ENCODE measurements at places on chromosomes 12 and 14.

DNA sequence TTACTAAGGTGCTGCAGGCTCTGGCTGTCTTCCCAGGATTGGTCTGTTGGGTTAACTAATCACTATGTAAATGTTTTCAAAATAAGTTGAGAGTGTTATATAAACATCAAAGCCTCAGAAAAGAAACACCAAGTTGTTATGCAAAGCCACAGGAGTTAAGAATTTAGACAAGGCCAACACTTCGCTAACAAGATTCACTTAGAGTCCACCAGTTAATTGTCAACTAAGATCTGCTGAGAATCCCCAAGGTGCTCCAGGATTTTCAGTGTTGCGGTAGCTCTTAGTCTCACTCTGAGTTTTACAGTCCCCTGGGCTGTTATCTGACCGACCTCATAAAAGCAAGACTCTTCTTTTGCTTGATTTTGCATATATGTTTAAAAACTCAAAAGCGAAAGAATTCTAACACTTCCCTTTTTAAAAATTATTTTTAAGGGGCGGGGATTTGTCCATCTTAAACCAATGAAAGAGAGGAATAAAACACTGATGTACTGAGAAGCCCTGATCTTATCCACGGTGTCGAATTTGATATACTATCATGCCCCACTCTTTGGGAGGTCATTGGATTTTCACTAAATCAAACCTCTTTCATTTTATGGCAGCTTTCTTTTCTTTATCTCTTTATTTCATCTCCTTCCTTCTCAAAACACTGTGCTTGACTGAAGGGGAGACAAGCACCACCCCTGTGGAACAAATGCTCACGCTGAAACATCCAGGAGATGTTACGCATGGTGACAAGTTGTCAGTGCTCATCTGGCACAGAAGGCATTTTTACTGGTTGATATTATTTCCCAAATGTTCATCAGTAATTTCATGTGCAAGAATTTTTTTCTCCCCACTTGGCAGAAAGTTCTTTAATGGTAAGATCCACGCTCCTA lies 7.0 kb downstream of the NIN start:
- no peak for DNase-seq

DNA sequence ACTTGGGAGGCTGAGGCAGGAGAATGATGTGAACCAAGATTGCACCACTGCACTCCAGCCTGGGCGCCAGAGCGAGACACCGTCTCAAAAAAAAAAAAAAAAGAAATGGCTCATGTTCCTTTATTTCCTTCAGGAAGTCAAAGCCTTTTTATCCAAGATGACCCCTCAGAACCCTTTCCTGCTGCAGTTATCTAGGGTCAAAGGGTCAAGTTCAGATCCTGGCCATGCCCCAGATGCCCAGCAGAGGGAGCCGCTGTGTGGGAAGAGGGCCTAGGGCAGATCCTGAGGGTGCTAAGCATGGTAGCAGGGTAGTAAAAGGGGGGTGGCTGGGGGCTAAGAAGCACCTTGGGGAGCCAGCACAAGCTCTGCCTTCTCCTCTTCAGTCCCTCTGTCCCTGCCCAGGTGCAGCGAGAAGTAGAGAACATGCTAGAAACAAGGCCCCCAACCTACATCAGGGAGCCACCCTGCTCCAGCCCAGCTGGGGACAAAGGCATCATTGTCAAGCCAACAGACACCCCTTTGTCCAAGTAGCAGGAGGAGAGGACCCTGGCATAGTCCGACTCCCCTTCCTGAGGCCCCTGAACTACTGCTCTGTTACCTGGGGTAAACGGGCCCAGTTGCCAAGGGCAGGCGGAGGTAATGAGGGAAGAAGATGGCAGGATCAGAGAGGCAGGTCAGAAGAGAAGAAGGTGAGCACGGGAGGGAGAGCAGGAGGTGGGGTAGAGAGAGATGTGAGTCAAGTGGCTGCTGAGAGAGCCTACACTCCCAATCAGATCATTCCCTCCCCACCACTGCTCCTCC lies 6.5 kb downstream of the NFE2 start:
- no peak for DNase-seq

GRCh38 chr12:128974881-128975280 lies 121.6 kb downstream of the GLT1D1 start:
- DNase-seq = no peak

- DNase-seq = no peak
Measured at GRCh38 chr12:67656251-67656650, 7.7 kb downstream of the DYRK2 start.

- DNase-seq = no peak
Measured at GRCh38 chr12:23621900-23622299, 327.6 kb downstream of the SOX5 start.

DNA sequence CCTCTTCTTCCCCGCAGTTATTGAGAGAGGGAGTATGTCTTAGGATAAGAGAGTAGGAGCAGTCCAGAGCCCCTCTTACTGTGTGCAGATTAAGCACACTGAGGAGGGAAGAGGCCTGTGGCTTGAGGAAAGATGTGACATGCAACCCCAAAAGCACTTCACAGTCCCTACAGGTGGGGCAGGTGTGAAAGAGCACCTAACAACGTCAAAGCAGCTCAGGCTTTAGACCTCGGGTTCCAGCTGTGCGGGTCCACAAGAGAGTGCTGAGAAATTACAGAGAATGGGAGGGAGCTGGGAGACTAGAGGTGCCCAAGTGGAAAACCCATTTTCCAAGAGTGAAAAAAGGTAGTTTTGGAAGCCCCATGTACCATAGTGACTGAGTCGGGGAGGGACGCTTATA lies 127.6 kb downstream of the SLC25A47 start:
- no peak for DNase-seq

- DNase-seq = no peak
Measured at GRCh38 chr12:120263748-120264085, 1.8 kb downstream of the PXN start.

DNA sequence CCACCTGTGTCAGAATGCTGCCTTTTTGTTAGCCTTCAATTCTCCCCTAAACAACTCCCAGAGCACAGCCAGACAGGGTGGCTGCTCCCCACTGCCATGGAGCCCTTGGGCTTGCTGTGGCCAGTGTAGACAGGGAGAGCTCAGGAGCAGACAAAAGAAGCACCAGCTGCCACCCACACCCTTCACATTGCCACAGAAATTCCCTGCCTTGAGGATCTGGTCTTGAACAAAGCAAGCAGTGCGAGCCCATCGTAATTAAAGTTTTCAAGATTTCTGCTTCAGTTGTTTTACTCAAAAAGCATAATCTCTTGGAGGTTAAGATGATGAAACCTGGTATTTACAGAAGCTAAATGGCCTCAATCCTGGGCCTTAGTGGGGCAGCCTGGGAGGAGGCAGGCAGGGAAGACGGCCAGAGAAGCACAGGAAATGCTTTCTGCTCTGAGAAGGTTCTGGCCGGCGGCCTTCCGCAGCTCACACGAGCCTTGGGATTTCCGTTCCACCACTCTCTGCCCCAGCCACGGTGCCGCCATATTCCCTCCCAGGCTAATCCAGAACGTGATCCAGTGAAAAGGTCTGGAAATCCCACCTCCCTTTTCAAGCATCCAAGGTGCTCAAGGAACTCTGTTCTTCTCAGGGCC lies 535.2 kb downstream of the BCL11B start:
- DNase-seq = peak; percentile 87

GRCh38 chr14:36582874-36583241 lies 444 bp upstream of the NKX2-8 start:
- no peak for DNase-seq

DNA sequence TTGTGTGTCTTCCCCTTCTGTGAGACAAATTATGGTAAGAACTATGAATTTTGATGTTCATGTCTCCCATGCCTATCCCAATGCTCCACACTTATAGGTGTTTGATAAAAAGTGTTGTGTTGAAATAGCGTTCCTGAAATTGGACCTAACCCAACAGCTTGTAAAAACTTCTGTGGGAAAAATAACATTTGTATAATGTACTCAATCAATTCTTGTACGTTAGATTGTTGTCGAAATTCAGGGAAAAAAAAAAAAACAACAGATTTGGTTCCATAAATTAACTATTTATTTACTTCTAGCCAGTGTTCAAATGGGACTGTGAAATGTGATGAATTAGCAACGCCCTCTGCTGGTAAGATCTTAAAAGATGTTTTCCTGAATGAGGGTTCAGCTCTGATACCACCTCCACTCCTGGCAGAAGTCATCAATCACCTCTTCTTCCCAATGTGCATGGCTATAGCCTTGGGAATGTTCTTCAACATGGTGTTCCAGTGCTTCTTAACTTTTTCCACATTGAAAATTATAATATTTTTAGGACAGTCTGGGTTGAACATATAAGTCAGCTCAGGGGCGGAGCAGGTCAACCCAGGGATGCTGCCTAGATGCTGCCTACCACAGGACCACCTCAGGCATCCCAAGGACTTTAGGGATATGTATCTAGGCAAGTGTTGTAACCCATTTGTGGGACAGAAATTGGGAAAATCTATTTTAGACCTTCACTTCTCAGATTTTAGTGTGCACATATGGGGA lies 170.6 kb downstream of the OTOGL start:
- no peak for DNase-seq

DNA sequence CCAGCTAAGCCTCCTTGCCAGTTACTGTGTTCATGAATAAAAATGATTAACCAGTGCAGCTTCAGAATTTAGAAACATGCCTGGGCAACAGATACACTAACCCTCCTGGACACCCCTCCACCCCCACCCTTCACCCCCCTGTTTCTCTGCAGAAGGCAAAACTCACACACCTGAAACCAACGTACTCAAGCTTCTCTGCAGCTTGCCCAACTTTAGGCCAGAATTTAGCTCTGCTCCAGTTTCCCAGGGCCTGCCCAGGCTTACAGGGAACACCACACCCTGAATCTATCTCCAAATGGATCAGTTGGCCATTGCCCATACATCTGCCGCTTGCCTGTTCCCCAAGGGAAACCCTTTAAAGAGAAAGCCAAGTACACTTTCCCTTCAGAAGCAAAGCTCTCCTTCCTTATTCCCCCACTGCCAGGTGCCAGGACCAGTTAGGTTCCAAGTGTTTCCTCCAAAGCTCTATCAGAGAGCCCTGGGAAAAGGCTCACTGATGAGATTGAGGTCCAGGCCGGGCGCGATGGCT lies 1.8 kb upstream of the SPPL3 start:
- DNase-seq = no peak

- DNase-seq = peak; percentile 67
Measured at GRCh38 chr12:122870867-122871664, 24.9 kb downstream of the VPS37B start.

DNA sequence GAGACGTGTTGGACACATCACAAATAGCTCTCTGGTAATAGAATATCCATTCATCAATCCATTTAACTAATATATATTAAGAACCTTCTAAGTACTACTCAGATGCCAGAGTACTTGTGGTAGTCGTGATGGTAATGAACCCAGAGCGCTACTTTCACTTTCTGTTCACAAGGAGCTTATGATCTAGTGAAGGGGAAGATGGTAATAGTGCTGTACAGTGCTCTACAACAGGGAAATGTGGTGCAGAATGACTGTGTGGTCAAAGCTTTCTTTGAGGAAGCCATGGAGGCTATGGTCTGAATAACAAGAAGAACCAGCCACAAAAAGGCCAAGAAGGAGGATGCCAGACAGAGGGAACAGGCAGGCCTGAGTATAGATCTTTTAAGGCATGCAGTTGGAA lies 212.0 kb downstream of the PTPRO start:
- DNase-seq = no peak

DNA sequence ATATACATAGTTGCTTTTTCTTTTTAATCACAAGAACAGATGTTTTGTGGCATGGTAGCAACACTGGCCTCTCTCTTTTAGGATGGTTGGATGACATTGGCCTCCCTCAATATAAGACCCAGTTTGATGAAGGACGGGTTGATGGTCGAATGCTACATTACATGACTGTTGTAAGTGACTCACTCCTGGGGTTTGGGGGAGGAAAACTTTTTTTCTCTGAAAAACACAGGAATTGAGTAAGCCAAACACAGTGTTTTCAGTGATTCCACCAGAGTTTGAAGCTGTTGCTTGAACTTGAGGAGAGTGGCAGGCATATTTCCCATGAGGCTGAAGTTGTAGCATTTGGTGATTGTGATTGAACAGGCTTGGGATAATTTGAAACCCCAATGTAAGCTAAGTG lies 13.7 kb upstream of the REP15 start:
- DNase-seq = no peak

GRCh38 chr12:93087840-93088610 lies 158.9 kb upstream of the EEA1 start:
- DNase-seq = no peak

DNA sequence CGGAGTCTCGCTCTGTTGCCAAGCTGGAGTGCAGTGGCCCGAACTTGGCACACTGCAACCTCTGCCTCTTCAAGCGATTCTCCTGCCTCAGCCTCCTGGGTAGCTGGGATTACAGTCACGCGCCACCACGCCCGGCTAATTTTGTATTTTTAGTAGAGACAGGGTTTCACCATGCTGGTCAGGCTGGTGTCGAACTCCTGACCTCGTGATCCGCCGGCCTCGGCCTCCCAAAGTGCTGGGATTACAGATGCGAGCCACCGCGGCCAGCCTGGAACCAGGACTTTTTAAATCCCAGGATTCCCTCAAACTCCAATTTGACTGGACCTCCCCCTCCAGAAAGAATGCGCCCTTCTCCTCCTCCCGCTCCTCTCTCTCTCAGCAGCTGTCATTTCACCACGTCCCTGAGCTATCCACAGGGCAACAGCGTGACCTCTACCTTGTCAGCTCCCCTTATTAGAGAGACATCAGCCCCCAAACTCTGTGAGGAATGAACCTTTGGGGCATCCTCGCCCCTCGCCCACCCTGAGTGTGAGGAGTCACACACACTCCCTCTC lies 2.0 kb downstream of the ESYT1 start:
- DNase-seq = no peak

GRCh38 chr14:20706657-20707355 lies 18.2 kb downstream of the ANG start:
- DNase-seq = no peak

DNA sequence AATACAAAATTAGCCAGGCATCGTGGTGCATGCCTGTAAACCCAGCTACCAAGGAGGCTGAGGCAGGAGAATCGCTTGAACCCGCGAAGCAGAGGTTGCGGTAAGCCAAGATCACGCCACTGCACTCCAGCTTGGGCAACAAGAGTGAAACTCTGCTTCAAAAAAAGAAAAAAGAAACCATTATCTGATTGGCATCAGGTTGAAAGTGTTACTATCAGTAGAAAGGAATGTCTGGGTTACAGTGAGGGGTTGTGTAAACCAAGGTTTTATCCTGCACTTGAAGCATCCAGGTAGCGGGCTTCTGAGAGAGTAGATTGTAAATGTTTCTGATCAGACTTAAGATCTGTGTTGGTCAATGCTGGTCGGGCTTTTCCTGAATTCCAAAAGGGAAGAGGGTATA lies 14.1 kb upstream of the OXA1L start:
- DNase-seq = no peak

GRCh38 chr14:62117751-62118105 lies 355.5 kb downstream of the SNAPC1 start:
- no peak for DNase-seq

GRCh38 chr12:109423392-109423791 lies 53.7 kb downstream of the KCTD10 start:
- DNase-seq = no peak

- no peak for DNase-seq
Measured at GRCh38 chr12:31783996-31784645, 55.3 kb upstream of the AMN1 start.

- DNase-seq = no peak
Measured at GRCh38 chr14:101225157-101226152, 321.9 kb upstream of the RTL1 start.

- no peak for DNase-seq
Measured at GRCh38 chr12:84161296-84161695, 751.3 kb downstream of the SLC6A15 start.

GRCh38 chr12:65495233-65495632 lies 216.8 kb downstream of the MSRB3 start:
- no peak for DNase-seq

GRCh38 chr14:69317780-69318179 lies 57.8 kb downstream of the GALNT16 start:
- no peak for DNase-seq

- DNase-seq = no peak
Measured at GRCh38 chr14:95699412-95699811, 13.2 kb downstream of the TCL1B start.
